ENCODE measurements at places on chromosomes 6 and 20.
A peak's percentile ranks its signal among the peaks of the same experiment; 100 is the strongest.

- no peak for DNase-seq
Observed at GRCh38 chr6:90643381-90643780, 56.5 kb upstream of the MAP3K7 start.

DNA sequence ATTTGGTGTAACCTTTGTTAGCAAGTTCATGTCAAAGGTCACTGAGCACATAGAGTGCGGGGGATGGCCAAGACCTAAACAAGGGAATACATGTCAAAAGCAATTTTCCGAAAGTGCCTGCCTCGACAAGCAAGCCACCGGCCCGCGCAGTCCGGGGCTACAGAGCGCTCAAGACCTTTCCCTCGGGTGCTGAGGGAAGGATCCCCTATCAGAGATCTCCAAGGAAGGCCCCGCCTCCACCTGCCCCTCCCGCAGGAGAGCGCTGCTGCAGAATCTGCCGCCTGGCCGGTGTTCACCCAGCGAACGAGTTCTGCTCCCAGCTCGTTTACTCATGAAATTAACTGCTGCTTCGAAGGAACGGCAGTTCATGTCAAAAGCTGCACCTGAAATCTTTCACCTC is 252.7 kb downstream of the BMP7 start:
- DNase-seq: no peak

GRCh38 chr20:45487231-45487635 is 17.7 kb downstream of the WFDC2 start:
- no peak for DNase-seq

DNA sequence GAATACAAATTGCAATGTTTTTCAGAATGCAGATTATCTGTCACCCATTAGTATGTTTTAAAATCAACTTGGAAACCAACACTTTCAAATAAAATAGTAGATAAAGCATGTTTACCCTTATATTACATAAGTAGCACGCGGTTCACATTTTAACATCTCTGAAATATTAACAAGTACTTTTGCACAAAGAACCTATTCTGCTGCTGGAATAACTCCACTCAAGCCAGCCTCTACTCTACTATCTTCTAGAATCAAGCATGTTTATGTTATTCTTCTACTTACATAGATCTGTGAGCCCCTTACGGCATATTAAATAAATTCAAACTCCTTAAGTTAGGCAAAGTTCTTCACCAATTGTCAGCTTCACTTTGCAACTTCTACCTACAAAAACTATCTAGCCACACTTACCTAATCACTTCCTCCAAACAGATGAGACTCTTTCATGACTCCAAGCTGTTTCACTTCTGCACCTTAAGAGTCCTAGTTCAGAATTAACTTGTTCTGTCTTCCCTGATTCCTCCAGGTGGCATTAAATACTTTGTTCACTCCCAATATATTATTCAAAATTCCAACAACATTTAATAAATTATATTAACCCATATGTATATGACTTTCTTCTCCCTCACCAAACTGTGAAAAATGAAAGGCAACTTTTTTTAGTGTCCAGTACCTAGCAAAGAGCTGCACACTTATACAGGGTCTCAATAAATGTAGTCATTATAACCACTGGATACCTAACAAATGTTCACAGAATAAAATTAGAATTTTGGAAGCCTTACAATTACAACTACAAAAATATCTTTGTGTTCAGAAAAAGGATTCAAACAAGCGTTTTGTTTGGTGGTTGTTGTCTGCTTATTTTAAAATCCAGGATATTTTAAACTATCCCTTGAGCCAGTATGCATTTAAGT is 12.1 kb downstream of the CEP85L start:
- no peak for DNase-seq

DNA sequence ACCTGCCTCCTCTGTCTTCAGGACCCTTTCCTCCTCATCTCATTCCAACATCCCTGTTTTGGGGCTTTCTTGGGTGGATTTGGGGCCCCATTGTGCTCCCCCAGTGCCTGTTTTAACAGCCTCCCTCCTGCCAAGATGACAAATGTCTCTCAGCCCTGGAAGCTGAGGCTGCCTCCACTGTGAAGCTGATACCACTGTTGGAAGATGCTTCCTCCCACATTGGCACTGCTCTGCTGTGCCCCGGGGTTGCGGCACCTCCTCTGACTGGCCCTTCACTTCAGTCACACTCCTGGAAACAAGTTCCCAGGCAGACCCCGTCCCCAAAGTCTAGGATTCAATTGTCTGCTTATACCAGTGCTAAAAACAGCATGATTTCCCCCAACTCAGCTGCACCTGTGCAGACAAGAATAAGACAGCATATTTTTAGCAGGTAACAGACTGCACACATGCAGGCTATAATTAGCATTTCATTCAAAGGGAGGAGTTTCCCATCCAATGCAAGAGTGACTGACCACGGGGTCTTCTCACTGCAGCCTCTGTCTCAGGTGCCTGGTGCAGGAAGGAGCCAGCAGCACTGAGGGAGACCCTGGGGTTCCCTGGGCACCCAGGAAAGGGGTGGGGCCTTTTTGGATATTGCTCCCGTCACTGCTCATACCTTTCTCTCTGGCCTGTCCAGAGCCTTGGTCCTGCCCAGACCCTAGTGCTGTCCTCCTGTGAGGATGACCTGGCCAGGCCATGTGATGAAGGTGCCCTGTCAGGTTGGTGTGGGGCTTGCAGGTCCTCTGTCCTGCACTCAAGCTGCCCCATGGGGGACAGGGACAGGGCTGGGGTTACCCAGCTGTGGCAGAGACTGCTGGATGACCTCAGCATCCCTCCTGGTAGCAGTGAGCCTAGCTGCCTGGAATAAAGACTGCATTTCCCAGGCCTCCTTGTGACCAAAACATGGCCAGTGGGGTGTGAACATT is 31.5 kb upstream of the SULF2 start:
- no peak for DNase-seq

GRCh38 chr6:33620158-33620855 is 815 bp upstream of the ITPR3 start:
- DNase-seq: no peak

DNA sequence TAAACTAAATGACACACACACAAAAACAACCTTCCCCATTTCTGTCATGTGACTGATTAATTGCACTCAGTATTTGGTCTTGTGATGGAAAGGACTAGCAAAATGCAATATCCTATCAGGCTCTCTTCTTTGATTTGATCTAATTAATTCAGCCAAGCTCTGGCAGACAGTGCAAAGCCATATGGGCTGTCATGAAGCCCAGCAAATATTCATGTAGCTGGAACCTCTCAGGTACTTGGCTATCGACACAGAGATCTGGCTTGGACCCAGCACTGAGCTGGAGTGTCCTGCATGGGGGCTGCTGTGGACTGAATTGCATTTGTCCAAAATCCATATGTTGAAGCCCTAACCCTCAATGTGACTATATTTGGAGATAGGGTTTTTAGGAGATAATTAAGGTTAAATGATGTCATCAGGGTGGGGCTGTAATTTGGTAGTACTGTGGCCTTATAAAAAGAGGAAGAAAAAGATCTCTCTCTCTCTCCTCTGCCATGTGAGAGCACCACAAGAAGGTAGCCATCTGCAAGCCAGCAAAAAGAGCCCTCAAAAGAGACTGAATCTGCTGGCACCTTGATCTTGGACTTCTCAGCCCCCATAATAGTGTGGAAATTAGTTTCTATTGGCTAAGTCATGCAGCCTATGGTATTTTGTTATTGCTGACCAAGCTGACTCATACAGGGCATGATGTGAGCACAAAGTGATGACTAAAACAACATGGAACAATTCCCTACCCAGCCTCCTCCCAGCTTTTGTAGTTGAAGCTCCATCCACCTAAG is 77.1 kb downstream of the STMND1 start:
- DNase-seq: no peak

GRCh38 chr6:139653111-139653510 is 278.7 kb upstream of the CITED2 start:
- DNase-seq: no peak

DNA sequence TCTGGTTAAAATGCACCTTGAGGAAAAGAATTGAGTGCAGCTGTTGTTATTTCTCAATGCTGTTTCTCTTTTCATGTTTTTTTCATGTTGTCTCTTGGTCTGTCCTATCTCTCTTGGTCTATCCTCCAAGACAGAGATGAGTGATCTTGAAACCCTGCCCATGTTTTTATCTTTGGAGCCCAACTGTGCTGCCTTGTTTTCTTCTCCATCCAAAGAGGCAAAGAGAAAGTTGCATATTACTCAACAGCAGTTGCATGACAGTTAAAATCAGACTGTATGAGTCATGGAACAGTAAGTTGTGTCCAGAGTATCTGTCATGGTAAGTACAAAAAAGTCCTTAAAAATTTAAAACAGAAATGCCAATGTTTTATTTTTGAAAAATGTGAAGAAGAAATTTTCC is 26.2 kb downstream of the BCAS1 start:
- DNase-seq: no peak

DNA sequence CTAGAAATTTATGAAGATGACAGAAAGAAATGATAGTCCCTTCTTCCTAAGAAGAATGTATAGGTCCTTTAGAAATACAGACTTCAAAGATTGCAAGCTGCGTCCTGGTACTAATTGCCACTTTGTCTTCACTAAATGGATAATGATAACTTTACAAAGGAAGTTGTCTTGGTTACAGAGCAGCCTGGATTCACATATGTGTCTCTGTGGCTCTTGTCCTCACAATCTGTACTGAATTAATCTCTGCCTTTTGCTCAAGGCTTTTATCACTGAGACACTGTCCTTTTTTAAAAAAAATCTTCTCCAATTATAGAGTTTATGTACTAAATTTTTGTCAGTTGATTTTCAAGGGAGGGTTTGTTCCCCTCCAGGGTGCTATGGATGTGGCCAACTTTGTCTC is 17.5 kb upstream of the MRAP2 start:
- DNase-seq: no peak

DNA sequence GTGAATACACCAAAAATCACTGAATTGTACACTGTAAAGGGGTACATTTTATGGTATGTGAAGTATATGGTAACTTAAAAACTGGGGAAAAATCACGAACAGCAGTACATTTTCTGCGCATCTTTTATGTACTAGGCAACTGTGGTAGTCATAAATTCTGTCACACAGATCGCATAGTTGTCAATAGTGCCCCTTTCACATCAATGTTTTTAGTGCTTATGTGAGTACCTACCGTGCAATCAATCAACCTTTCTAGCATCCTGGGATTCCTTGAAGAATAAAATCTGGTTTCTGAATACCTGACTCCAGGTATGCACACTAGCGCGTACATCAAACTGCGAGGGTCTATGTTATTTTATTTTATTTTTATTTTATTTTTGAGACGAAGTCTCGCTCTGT is 637 bp upstream of the RPF2 start:
- no peak for DNase-seq

DNA sequence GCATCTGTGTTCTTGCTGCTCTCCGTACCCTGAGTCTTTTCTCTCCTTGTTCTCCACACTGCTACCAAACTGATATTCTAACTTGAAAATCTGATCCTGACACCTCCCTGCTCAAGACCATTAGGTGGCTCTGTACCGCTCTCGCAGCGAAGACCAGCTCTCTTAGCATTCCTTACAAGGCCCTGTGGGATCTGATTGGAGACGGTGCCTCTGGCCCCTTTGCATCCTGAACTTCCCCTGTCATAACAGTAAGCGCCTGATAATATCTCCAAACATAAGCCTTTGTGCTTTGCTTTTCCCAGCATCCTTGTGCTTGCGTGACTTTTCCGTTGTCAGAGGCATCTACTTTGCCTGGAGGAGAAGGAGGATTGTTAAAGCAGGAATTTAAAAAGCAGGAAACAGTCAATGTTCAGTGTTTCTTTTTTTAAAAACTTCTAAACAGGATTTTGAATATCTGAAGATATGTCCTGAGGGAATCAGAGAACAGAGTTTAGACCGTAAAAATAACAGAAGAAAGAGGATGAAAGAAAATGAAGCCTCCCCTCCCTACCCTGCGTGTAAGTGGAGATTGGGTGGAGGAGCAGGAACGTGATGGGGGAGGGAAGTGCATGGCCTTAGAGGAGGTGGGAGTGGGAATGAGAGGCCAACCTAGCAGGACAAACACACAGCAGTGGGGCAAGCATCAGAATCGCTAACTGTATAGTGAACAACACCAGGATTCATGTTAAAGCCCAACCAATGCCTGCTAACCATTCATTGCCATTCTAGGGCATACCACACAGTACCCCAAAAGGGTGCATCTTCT is 89.2 kb upstream of the STMND1 start:
- no peak for DNase-seq

GRCh38 chr6:146587459-146587858 is 11.3 kb upstream of the ADGB start:
- DNase-seq: no peak

DNA sequence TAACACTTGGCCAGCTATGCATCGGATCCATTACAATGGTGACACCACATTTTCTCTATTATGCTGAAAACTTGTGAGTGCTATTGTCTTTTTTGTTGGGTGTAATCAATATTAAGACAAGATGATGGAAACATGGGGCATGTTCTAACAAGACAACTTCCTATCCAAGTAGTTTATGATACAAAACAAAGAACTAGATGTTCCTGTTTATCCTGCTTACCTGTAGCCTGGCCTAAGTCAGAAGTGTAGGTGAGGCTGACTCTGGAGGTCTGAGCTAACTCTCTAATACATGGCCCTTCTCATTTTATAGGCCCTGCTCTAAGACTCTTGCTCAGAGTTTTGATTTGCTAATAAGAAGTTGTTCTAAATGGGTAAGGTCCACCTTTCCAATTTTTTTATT is 242.4 kb upstream of the STXBP5 start:
- no peak for DNase-seq

GRCh38 chr6:7050872-7051779 is 56.6 kb upstream of the RREB1 start:
- DNase-seq: no peak

DNA sequence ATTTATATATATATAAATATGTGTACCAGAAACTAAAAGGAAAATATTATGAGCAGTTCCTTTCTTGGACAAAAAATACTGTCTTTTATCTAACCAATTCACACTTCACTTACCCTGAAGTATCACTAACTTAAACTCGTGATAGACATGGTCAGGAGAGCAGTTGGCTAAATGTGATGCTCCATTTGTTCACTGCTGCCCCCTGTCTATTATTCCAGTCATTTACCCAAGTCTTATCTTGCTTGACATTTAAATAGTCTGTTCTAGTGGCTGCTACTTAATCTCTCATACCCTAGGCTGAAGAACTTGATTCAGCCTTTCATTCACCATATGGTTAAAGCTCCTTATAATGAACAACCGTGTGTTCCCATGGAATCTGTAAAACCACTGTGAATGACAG is 789.6 kb upstream of the EYS start:
- no peak for DNase-seq

DNA sequence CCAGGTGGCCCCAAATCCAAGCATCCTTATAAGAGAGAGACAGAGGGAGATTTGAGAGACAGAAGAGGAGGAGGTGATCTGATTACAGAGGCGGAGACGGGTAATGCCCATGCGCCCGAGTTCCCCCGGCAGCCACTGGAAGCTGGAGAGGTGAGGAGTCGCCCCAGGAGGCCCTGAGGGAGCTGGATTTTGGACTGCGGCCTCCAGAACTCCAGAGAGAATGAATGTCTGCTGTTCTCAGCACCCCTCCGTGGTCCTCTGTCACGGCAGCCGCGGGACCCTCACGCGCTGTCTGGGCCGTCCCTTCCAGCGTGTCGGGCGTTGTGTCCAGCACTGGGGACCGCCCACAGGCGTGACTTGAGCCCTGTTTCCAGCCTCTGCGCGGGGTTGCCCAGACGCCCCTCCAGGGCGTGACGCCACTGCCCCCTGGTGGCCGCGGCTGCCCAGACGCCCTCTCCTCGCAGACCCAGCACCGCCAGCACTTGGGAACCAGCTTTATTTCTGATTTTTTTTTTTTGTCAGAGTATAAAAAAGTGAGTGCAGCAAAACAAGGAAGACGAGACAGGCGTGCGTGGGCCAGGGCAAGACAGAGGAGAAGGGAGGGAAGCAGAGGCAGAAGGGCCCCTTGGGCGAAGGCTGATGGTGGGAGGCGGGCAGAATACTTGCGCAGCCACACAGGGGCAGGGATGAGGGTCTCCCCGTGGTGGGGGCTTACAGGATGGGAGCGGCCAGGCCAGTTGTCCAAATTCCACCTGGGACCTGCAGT is 4.1 kb upstream of the ZNF512B start:
- DNase-seq: peak; percentile 62

Data from stimulated activated CD8-positive, alpha-beta memory T cell treated with anti-CD3 and anti-CD28 coated beads, Interleukin-7, amount 100 ng/mL, for 1 hour (primary cell).